Activated effector memory CD4-positive, alpha-beta T cell treated with anti-CD3 and anti-CD28 coated beads, Interleukin-2, amount 50 U/mL, for 16 hours (primary cell): ENCODE measurements at places on chromosomes 5 and 9.
A peak's percentile ranks its signal among the peaks of the same experiment; 100 is the strongest.

GRCh38 chr9:134597957-134598883 is 43.4 kb upstream of the COL5A1 start:
- peak; percentile 52 for DNase-seq

DNA sequence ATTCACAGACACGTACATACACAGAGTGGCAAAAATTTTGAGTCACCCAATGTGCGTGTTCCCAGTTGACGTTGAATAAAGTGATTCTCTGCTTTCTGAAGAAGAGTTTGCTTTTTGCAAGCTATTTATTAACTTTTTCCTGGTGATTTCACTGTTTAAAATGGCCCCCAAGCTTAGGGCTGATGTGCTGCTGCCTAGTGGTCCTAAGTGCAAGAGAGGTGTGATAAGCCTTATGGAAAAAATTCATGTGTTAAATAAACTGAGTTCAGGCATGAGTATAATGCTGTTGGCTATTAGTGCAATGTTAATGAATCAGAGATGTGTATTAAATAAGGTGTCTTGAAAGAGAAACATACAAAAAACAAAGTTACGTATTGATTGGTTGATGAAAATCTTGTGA is 16.9 kb downstream of the CSNK1G3 start:
- DNase-seq, result no peak

DNA sequence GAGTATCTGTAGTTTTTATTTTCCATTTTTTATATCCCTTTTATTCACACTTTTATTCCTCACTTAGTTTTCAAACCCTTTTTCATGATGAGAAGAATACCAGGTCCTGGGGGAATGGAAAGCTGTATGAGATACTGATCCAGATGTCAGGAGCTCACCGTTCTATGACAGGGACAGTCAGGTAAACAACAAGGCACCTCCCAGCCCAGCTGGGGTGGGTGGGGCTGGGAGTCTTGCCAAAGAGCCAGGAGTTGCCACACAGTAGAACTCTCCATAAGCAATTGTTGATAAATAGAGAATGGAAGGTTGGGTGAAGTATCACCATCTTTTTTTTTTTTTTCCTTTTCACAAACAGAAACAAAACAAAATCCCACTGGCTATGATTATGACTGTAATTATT is 225.8 kb downstream of the NSG2 start:
- no peak for DNase-seq

GRCh38 chr5:154320224-154321089 is 125.3 kb upstream of the SAP30L start:
- DNase-seq, result no peak

- no peak for DNase-seq
Observed at GRCh38 chr9:104682642-104683041, 11.7 kb upstream of the OR13D1 start.

DNA sequence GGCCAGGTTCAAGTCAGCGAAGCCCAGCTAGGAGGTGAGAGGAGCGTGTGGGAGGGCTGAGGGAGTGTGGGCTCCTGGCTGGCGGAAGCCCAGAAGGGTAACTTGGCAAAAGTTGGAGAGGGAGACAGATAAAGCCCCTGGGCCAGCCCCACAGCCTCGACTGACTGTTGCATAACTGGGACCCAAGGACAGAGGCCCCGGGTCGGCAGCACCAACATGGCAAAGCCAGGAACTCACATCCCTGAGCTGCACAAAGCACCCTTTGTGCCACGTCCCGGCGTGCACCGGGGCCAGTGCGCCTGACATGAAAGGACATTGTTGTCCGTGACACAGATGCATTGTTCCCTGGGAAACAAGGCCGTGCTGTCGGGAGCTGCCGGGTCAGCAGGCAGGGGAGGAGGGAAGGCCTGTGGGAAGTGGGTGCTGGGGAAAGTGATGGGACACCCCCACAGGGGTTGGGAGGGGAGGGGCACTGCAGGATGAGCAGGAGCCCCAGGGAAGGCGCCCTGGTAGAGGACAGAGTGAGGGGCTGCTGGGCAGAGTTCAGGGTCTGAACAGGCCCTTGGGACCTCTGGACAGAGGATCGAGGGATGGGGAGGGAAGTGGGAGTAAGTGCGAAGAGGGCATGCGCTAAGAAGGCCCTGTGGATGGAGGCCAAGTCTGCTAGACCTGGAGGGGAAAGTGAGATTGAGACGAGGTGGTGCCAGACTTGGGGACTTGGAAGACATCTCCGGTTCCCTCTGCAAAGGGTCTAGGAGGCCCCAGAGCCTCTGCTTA is 13.0 kb upstream of the DPM2 start:
- DNase-seq, result no peak
